ENCODE measurements at places on chromosomes 11 and 22.

GRCh38 chr11:126339863-126340434 lies 15.5 kb upstream of the ST3GAL4 start:
- peak; percentile 77 for DNase-seq

DNA sequence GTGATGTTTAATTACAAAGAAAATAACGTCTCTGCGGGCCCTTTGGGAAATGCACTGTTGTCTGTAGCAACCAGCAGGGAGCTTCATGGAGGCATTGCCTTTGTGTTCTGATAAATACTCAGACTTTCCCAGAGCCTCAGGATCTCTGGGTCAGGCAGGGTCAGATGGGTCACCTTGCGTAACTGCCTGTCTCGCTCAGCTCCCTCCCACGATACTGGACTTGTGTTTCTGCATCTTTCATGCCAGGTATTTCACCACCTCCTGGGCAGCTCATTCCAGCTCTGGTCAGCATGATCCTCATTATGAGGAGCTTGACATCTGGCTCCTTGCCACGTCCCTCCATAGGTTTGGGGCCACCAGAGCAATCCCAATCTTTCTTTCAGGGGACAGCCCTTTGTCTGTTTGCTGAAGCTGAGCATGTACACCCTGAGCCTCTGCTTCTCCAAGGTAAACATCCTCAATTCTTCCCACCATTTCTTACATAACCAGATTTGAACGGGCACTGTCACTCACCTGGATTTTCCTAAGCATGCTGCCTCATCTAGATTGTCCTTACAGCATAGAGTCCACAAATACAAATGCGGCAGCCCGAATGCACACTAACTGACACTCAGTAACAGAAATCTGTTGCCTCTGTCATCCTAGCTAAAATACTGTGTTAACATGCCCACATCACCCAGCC lies 162.3 kb downstream of the LARGE1 start:
- DNase-seq = no peak

GRCh38 chr11:46529095-46529905 lies 64.5 kb downstream of the AMBRA1 start:
- peak; percentile 67 for DNase-seq

DNA sequence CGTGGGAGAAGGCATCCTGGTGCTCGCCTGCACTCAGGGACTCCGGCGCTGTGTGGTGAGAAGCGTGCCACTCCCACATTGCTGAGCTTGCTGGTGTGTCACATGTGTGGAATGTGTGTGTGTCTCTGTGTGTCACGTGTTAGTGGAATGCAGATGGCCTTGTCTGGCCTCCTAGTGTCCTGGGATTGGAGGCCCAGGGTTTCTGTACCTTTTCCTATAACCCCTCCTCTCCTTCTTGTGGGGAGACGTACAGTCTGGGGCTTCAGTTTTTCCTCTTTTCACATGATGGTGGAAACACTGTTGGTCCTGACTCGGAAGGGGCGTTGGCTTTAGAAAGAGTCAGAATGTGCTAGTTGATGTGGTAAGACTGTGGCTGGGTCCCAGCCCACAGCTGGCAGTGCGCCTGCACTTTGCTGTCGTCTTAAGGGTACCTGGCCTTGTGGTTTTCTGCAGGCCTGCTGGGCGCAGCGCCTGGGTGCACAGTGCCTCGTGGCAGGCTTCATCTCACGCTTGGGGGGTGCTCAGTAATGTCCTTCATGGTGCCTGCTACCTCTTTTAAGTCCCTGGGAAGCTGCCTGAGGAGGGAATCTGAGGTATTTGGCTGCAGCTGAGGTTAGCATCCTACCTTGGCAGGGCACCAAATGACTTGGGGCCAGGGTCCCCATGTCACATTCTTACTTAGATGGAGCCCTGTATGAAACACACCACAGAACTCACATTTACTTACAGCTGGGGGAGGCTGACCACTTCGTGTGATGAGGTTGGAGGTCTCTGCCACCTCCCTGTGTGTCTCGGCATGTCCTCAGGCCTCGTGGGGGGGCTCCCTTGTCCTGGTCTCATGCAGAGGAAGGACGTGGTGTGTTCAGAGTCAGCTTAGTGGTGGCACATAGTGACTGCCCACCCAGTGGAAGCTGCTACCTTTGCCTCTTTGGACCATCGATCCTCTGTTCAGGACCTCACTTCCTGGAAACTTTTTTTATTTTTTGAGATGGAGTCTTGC lies 61.9 kb downstream of the MED15 start:
- peak; percentile 98 for DNase-seq

DNA sequence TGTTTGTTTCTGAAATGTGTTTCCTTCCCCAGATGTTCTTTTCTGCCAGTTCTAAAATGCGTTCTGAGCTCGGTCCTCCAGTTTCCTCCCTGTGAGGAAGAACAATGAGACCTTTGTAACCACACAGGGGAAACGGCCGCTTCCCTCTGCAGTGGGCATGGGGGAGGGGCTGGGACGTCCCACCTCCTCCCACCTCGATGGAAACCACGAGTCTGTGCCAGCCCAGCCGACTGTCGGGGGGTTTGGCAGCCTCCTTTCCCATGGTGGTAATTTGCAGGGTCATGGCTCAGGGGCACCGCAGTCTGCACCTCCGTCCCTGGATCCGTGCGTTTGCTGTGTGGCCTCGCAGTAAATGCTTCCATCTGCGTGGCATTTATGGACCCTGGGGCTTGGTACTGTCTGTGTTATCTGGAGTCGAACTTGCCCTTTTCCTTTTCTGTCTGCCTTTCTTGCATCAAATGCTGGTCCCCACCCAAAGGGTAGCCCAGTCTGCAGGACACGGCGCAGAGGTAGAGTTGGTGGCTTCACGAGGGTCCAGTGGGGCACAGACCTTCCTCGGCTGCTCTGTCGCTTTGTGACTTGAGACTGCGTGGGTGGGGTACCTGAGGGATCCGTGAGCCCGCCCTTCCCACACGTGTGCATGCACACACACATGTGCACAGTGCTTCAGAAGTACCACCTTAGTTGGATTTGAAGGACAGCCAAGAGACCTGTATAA lies 16.1 kb downstream of the LRP5 start:
- no peak for DNase-seq

- DNase-seq = no peak
Observed at GRCh38 chr11:94049351-94049750, 28.2 kb downstream of the HEPHL1 start.

- DNase-seq = no peak
Observed at GRCh38 chr11:18754308-18754707, 28.3 kb upstream of the IGSF22 start.

DNA sequence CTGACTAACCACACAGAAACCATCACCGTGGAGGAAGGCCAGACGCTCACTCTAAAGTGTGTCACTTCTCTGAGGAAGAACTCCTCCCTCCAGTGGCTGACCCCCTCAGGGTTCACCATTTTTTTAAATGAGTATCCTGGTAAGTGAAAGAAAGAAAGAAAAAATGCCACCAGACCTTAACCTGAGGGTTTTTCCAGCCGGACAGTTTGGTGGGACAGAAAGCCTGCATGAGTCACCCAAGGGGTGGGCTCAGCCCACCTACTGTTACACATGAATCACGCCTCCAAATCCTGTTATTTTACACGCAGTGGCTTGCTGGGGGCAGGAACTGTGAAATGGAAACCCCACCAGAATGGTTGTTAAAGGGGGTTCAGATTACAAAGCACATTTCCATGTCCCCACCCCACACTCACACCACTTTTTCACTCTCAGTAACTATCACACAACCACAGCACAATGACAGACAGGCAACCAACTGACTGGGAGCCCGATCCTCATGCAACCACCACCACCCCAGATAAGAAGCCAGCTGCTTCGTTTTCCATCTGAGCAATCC lies 11.9 kb downstream of the CRTAM start:
- peak; percentile 67 for DNase-seq
